ENCODE measurements at places on chromosomes 4 and X.

- no peak for DNase-seq
Measured at GRCh38 chrX:49202022-49202421, 2.0 kb upstream of the SYP start.

- no peak for DNase-seq
Measured at GRCh38 chr4:44985152-44985551, 258.8 kb upstream of the GNPDA2 start.

- DNase-seq, result no peak
Measured at GRCh38 chr4:1975880-1976279, 32.9 kb downstream of the NELFA start.

DNA sequence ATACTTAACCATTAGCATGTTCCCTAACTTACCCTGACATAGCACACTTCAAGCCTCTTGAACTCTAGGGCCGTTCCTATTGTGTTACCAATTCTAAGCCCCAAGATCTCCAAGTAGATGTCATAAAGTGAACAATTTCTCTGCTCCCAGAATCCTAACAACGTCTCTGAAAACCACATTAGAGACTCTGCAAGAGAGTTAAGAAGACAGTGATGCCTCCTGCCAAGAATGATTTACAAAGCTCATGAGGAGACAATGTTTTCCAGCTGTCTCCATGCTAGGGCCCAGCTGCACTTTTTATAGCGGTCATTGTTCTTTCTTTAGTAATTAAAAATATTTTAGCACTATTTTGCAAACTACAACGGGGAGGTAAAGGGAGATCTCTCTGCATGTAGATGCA, 358.4 kb downstream of the PPP3CA start:
- DNase-seq, result no peak

GRCh38 chrX:105696870-105697269, 125.5 kb upstream of the NRK start:
- DNase-seq, result no peak

DNA sequence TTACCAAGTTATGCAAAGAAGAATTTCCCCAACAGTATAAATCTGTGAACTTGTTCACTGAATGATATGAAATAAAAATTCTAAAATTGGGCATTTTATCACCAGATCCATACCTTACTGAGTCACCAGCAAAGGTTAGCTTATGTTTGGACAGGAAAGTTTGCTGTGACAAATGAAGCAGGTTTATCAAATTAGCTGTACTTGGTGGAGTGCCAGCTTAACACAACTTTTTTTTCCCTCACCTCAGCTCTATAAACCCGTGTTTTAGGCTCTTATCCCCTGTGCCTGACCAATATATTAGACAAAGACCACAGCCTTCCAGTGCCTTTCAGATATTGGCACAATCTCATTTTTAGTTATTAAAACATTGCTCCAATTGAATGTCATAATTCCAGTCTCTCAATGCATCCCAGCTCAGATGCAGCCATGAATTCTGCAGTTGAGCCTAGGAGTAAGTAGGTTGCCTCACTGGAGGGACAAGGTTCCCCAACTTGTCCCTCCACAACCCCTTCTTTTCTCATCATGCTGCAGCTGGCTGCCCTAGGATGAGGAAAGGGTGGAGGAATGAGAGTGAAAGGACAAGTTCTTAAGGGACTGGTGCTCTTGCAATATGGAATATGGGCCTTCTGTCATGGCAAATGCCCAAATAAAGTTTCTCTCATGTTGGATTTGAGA, 27.0 kb upstream of the PDGFC start:
- peak; percentile 55 for DNase-seq

All from astrocyte (in vitro differentiated cells and primary cell).